Activated CD8-positive, alpha-beta memory T cell treated with anti-CD3 and anti-CD28 coated beads for 48 hours (primary cell): ENCODE measurements at places on chromosomes 4 and X.

- DNase-seq: no peak
Observed at GRCh38 chr4:70969076-70969475, 24.4 kb upstream of the DCK start.

DNA sequence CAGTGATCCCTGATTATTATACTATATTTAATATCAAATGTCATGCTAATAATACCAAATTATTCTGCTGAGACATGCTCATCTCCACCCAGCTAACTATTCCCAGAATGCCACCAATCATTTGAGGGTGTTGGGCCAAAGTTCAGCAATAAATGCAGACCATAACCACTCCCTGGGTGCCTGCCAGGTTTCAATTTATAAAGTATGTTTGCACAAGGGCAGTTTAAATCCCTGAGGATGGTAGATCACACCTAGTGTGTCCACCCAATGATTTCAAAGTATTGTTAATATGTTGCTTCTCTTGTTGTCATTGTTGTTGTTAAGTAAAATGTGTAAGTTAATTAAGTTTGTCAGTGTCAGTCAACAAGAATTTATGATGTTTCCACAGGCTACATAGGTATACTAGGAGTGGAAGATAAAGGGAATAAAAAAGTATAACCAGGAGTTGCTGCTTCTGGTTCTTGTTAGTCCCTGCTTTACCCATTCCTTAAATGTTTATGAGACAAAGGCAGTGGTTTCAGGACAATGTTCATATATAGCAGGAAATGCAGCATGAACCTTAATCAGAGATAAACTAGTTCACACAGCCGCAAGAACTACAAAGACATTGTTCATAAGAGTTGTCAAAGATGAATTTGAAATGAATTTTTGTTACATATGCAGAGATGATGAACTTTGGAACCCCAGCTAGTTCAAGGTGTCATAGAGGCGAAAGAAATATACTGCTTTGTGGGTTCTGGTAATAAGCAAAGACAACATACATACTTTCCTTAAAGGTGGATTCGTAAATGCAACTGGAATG lies 25.5 kb downstream of the HPGD start:
- DNase-seq: no peak

DNA sequence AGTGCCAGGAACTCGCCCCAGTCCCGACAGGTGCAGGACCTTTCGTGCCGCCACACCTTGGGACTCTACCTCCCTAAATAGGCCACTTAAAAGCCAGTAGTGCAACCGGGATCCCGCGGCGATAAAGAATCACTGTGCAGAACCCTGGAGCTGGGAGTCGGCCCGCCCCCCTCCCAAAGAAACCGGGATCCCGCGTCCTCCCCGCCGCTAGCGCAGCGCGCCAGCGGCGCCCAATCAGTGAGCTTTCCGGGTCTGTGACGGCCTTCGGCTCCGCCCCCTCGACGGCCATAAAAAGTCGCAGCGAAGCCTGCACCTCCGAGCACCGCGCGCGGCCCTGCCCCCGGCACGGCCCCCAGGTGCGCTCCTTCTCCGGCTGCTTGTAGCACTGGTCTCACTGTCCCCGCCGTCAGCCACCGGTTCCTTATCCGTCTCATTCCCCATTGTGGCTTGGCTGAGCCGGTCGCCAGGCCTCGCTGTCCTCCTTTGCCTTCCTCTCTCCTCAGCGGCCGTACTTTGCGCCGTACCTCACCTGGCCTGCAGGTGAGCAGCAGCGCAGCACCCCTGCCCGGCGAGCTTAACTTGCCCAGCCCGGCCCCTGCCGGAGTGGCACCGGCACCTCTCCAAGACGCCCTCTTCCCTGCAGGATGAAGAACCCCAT lies at the start of gene LRAT:
Gene LRAT, plus strand, starts transcription at position 318 of the 658 bp plus-strand sequence. Its CDS starts 327 bp downstream, at position 645.
- no peak for DNase-seq

GRCh38 chrX:69032601-69033000 lies 132.7 kb downstream of the PJA1 start:
- DNase-seq: no peak

GRCh38 chr4:92189146-92189545 lies 114.6 kb upstream of the GRID2 start:
- no peak for DNase-seq

DNA sequence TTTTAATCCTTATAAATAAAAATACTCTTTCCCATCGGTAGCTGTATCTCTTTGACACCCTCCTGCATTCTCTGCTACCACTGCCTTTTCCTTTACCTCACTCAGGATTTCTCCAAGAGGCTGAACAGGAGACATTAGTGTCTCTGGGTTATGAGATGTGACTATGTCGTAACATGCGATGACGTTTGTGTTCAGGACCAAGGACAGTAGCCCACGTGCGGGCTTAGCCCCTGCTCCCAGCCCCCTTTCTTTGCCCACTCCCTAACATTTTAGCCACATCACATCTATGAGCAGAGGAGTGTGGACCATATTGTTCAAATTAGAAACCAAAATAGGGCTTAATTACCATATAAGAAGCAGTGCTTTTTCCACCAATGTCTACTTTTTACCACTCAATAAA lies 369.3 kb downstream of the FBXW7 start:
- no peak for DNase-seq

DNA sequence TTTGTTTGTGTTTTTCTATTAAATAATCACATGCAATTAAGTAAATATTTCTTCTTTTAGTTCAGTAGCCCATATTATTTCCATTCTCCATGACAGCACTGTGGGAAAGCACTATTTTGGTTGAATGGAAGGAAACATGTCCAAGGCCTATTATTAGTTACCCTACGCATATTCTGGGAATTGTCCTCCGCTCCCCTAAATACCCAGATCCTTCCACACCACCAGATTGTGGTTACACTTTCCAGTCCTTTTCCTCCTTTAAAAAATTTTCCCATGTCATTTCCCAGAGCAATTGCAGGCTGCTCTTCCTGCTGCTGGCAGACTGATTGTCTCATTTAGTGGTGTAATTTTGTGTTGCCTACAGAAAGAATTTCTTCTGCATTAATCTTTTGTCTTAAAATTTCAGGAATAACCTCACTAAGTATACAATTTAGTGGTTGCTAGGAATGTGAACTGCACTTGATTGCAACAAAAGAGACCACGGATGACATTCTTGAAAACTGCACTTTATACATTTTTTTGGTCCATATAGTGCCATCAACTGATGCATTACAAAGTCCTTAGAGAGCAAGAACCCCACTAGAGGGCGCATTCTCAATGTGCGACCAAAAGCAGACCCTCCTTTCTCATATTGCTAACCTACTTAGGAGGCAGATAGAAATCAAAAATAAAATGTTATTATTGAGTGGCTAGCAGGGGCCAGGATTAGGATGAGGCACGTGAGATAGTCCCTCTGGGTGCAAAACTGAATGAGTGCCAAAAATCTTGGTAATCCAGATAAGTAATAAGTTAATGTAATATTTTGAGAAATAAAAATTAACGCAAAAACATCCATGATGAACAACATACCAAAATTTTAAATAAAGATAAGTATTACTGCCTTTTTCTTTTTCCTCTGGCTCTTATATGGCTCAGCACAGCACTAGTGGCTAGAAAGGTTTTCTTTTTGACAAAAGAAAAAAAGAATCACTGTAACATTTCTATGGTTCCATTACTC lies 98.8 kb upstream of the IQCM start:
- no peak for DNase-seq

GRCh38 chr4:61342061-61342460 lies 141.9 kb downstream of the ADGRL3 start:
- no peak for DNase-seq

- no peak for DNase-seq
Observed at GRCh38 chrX:110168585-110168984, 149.3 kb downstream of the AMMECR1 start.

DNA sequence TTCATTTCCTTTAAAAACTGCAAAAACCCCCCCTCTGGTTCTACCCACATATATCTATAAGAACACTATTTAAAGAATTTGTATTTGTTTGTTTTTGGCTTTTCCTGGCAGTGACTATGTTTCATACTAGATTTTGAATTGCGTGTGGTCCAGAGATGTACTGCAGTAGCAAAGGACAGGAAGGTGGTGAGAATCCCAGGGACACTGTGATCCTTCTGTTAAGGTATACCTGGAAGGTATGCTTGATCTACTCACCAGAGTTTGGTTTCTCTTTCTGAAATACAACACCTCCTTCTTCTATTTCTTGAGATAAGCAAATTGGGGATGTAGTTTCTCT lies 129.6 kb upstream of the RASGEF1B start:
- no peak for DNase-seq

- DNase-seq: no peak
Observed at GRCh38 chrX:112094729-112095128, 12.2 kb upstream of the TRPC5 start.

DNA sequence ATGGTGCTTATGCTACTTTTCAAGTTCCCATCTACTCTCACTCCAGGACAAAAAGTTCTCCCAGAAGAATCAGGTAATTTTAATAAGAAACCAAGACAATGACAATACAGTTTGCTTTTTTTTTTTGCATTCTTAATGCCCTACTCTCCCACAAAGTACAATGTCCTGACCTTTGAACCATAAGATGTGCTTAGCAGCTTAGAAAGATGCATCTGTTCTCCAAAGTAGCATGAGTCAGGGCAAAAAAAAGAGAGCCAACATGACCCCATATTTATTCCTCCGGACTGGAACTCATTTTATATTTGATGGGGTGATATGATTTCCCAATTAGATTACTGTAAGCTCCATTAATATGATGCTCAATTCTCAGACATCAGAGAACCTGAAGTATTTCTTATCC lies 16.5 kb upstream of the PDCL2 start:
- no peak for DNase-seq

GRCh38 chr4:41998019-41998418 lies 7.7 kb downstream of the SLC30A9 start:
- no peak for DNase-seq

DNA sequence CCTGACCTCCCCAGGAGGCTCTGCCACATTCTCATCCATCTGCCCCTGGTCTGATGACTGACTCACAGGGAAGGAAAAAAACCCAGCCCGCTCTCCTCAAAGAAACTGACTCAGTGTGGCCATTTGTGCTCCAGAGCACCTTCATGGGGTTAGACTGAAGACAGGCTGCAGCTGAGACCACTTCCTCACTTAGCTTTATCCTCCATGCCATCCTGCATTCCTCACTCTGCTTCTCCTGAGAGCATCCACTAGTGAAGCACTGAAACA lies 35.9 kb upstream of the HPSE start:
- DNase-seq: no peak

GRCh38 chrX:140440876-140441275 lies 64.0 kb downstream of the SOX3 start:
- DNase-seq: no peak

- no peak for DNase-seq
Observed at GRCh38 chrX:8103655-8104054, 67.4 kb downstream of the VCX2 start.

DNA sequence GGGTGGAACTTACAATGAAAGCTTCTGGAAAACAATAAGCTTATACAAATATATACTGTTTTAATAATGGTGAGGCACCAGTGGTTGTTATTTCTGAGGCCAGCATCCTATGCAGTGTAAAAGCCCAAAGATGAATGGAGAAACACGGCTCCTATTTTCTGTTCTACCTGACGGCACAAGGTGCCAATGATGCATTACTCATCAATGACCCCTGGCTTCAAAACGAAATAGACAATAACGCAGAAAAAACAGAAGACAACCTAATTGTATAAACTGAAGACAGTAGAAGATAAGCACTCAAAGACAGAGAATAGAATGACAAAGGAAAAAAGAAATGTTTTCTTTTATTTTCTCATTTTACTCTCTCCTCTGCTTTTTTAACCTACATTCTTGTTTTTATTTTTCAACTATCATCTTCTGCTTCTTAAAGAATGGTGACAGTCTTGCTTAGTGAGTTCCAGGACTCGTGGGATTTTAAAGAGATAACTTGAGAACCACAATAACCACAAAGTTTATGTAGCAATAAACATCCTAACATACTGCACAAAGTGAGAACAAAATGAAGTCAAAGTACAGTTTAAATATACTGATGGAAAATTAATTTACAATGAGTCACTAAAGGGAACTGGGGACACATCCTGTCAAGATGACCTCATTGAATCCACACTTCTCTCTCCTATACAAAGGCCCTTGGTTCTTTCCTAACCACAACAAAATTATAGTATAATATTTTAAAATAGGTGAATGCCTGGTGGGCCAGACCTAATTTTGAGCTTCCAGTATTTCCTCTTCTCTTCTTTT lies 169.8 kb downstream of the BTC start:
- no peak for DNase-seq
